Jurkat, Clone E6-1 (cell line): ENCODE measurements at places on chromosomes 5 and 9.

DNA sequence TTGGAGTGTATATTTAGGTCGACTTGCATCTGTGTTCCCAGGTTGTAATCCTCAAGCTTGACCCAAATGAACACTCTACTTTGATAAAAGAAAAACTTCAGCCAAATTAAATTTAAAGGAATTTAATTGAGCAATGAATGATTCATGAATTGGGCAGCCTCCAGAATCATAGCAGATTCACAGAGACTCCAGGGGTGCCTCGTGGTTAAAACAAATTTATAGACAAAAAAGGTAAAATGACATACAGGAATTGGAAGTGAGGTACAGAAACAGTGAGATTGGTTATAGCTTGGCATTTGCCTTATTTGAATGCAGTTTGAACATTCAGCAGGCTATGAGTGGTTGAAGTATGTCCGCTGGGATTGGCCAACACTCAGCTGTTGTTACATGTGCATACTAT lies 21.6 kb upstream of the SPATA31D4 start:
- DNase-seq: no peak

GRCh38 chr9:114291064-114291474 lies 31.8 kb upstream of the ORM1 start:
- peak; percentile 39 for DNase-seq

GRCh38 chr5:154087260-154087659 lies 48.5 kb downstream of the MFAP3 start:
- peak; percentile 25 for DNase-seq

GRCh38 chr5:150398722-150399523 lies 13.8 kb downstream of the CD74 start:
- DNase-seq: no peak

DNA sequence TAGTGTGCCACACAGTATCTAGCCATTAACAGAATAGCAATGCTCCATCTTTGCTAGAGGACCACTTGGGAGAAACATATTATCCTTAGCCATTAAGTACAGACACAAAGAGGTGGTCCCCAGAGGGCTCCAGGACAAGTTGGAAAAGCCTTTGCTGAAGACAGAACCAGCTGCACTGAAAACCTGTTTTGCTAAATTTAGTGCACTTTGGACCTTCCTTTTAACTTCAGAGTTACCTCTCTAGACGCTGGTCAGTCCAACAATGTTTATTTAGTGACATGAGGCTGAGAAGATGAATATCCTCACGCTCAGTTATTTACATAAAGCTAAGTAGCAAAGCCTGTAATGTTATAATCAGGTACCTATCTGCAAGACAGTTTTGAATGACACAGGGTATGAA lies 265.0 kb upstream of the ZNF608 start:
- no peak for DNase-seq

GRCh38 chr5:7745882-7746610 lies 104.9 kb downstream of the CFAP90 start:
- DNase-seq: peak; percentile 41

DNA sequence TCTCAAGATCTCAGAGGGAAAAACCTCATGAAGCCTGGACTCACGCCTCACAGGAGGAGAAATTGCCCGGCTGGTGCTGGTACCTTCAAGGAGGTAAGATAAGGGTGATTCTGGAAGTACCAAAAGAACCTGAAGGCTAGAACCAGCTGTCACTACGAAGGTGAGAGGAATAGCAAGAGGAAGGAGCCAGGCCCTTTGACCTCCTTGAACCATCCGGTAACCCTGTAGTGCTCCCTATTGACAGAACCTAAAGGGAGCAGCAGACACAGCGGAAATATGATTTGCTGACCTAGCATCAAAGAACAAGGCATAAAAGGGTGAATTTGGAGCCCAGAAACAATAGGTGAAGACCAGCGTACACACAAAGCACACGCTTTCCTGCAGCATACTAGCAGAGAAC lies 92.2 kb downstream of the DOCK8 start:
- no peak for DNase-seq
